KG1 (cell line): ENCODE measurements at places on chromosomes 2 and 18.

DNA sequence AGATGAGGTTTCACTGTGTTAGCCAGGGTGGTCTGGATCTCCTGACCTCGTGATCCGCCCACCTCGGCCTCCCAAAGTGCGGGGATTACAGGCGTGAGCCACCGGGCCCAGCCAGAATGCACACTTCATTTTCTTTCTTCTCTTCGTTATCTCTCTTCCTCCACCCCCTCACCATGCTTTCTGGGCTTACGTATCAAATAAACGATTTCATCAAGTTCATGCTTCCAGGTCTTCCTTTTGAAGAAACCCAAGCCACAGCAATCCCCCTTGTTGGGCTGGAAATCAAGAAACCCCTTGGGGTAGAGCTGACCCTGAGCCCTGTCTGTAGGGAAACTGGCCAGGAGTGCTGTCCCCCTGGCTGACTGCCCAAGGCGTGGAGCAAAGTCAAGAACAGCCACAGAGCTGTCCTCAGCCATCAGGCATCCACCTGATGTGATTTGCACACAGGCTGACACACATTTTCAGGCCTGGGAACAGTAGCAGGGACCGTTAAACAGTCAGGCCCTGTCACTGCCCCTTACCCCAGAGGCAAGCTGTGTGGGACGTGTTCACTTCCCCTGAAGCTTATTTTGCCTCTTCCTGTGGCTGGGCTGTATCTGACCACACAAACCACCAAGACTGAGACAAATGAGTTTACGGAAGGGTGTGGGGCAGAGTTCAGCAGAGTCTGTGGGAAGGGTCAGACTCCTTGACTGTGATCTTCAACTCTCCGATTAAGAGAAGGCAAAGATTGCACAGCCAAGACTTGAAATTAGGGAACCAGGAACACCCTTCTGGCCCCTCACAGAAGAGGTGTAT is 15.1 kb upstream of the NMUR1 start:
- DNase-seq: peak; percentile 84

DNA sequence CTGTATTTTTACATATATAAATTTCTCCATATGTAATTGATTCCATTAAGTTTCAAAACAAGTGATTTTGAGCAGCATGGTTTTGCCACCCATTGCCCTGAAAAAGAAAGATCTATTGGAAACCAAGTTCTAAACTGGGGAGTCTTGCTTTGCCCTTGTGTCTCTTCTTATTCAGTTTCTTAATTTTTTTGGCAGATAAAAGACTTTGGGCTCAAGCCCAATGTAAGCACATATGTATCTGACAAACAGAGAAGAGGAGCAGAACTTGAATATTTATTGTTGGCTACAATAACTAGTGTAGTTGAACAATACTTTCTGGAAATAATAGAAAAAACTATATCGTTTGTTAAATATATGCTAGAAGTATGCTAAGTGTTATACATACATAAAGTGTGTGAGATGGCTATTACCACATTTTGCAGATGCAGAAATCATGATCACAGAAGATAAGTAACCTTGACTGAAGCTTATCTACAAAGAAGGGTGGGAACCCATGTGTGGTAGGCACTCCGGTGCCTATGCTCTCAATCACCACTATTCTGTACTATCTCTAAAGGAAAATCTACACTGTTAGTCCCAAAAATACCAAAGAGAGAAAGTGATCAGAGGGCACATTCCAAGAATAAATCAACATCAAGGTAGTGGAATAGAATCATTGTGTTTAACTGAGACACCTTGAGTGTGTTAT is 109.1 kb downstream of the PLA2R1 start:
- no peak for DNase-seq

- no peak for DNase-seq
Measured at GRCh38 chr18:24915547-24915946, 436.4 kb downstream of the ZNF521 start.

GRCh38 chr2:125713533-125713932 is 942.4 kb upstream of the GYPC start:
- no peak for DNase-seq

GRCh38 chr2:48607307-48608014 is 10.2 kb upstream of the GTF2A1L start:
- no peak for DNase-seq

DNA sequence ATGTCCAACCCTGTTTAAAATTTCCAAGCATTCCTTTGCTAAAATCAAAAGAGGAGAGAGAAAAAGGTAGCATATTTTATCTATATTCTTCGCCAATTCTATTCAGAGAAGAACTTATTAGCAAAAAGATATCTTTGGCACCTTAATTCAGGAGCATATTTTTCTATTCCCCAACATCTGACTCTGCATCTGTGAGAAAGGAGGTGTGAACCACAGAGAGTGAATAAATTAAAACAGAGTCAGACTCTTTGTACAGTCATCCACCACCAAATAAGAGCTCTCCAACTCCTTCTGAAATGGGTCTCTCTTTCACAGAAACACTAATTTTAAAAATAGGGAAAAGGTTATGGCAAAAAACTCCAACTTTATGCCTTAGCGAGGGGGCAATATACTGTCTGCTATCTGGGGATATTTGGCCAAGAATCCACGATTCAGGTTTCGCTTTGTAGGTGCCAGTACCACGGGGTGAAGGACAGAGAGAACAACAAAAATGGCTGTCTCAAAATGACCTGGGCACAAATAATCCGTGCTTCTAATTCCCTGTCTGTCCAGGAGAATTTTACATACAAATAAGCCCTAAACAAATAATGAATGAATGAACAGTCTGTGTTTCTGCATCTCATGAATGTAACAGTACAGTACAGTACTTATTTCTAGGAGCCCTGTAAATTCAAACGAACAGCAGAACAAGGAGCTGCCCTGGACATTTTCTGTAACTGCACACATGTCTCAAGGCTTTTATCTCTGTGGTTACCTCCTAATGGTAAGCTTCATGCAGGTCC is 43.4 kb downstream of the EPB41L3 start:
- DNase-seq: no peak

- no peak for DNase-seq
Measured at GRCh38 chr2:215171796-215172195, 33.4 kb upstream of the ABCA12 start.

GRCh38 chr2:45085487-45085886 is 76.2 kb upstream of the SIX2 start:
- DNase-seq: no peak

GRCh38 chr18:3886575-3887322 is 436.8 kb downstream of the TGIF1 start:
- DNase-seq: no peak
